Activated CD4-positive, alpha-beta memory T cell treated with anti-CD3 and anti-CD28 coated beads, Interleukin-2, amount 10 ng/mL, durations not matched to agents 7 days and 5 days (primary cell): ENCODE measurements at places on chromosomes 3 and 15. TPM values are rescaled to one million over a fixed set of nuclear protein-coding genes. Genes with fewer than 3 reads are reported as not detected.

Gene LIPC
- 0.60 TPM for total RNA-seq

Gene MYZAP
- 0.18 TPM for total RNA-seq

Gene CYP1A2
- not detected for total RNA-seq

Gene ZNF619
- 10.6 TPM for total RNA-seq

Gene CCR3
- 1.9 TPM for total RNA-seq

Gene FETUB
- total RNA-seq: not detected

Gene GREM1
- total RNA-seq: not detected

Gene TLR9
- 0.83 TPM for total RNA-seq

Gene DHX36
- total RNA-seq: 74.0 TPM

Gene CHD2
- total RNA-seq: 141 TPM

Gene KBTBD12
- not detected for total RNA-seq

Gene ARHGAP31
- total RNA-seq: 3.7 TPM

Gene HTR3E
- total RNA-seq: not detected

Gene CLDN18
- not detected for total RNA-seq

Gene CFAP92
- 0.15 TPM for total RNA-seq

Gene PCSK6
- total RNA-seq: 0.53 TPM

Gene RHOV
- not detected for total RNA-seq

Gene DZIP1L
- total RNA-seq: 0.05 TPM

Gene EFHB
- total RNA-seq: not detected

Gene SIAH2
- 44.9 TPM for total RNA-seq

Gene C3orf20
- 0.23 TPM for total RNA-seq

Gene PIK3CA
- 25.9 TPM for total RNA-seq

Gene SMCO1
- not detected for total RNA-seq

Gene CELF6
- total RNA-seq: 0.58 TPM

Gene TMC3
- not detected for total RNA-seq

Gene DUSP7
- total RNA-seq: 40.1 TPM

Gene SEMA5B
- 0.30 TPM for total RNA-seq

Gene ATP13A4
- 1.8 TPM for total RNA-seq

Gene SELENOT
- total RNA-seq: 124 TPM

Gene CYP8B1
- not detected for total RNA-seq

Gene THSD4
- total RNA-seq: not detected

Gene SLCO3A1
- 52.6 TPM for total RNA-seq

Gene GATM
- 2.2 TPM for total RNA-seq

Gene CXCR6
- total RNA-seq: 53.8 TPM

Gene MST1R
- 2.6 TPM for total RNA-seq

Gene IL20RB
- 1.6 TPM for total RNA-seq

Gene RPSA
- total RNA-seq: 1,384 TPM

Gene HYAL3
- 13.2 TPM for total RNA-seq
